Caudate nucleus (tissue), 63 donors: ENCODE measurements at places on chromosomes 6 and 20.

GRCh38 chr6:75431379-75431778, 62.2 kb downstream of the FILIP1 start:
- DNase-seq = no peak

DNA sequence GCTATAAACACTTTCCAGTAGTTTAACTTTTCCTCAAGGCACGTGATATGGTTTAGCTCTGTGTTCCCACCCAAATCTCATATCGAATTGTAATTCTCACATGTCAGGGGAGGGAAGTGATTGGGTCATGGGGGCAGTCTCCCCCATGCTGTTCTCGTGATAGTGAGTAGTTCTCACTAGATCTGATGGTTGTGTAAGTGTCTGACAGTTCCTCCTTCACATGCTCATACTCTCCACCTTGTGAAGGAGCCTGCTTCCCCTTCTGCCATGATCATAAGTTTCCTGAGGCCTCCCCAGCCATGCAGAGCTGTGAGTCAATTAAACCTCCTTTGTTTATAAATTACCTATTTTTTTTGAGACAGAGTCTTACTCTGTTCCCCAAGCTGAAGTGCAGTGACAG, 127.9 kb downstream of the DTNBP1 start:
- no peak for DNase-seq

DNA sequence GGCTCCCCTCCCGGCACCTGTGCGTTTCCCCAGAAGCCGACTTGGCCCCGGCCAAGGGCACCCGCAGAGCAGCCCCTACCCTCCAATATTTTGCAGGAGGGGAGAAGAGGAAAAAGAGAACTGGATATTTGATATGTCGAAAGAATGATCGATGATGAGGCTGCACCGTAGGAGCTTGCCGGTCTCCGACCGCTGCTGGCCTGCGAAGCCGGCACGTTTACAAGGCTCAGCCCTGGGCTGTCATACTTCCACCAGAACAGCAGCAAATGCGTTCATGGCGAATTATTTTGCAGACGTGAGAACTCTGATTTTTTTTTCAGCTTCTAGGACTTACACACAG, 296.7 kb downstream of the TFAP2C start:
- DNase-seq = no peak

GRCh38 chr6:111666847-111667246, 61.2 kb upstream of the TRAF3IP2 start:
- no peak for DNase-seq

DNA sequence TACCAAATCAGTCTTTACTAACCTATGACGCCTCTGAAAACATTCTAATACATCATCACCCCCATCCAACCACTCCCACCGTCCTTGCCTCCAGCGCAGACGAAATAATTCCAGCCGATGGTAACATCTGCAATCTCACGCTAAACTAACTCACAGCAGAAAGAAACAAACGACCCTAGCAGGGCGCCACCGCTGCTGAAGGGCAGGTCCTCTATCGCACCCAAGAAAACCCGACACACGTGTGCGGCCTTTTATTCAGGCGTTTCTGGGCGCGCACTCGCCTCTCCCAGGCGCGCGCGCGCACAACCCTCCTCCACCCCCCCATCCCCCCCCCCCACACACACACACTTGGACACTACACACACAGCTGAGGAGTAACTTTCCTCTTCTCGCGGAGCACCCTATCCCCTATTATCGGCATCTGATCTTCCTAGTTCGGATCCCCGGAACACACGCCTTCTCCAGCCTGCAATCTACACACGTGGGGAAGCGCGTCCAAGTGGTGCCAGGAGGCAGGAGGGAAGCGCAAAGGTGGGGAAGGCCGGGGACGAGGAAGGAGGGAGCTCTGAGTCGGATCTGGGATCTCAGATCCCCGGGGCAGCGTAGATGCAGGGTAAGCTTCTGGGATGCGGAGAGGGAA, 1.4 kb downstream of the GFOD1 start:
- DNase-seq = no peak

- no peak for DNase-seq
Measured at GRCh38 chr6:85677234-85677956, 34.7 kb upstream of the SYNCRIP start.

DNA sequence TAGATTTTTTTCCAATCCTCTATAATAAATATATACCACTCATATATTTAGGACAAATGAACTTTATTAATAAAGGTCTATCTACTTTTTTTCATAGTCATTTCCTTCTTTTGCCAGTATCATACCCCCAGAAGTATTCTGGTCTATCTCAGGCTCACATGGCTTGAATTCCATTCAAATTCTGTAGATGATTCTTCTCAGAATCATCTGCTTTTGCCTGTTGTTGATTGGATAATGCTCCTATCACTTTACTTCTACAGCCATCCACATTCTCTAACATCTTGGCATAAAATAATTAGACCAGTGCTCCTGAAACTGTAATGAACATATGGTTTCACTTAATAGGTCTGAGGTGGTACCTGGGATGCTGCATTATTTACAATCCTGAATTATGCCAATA, 121.2 kb downstream of the GFRAL start:
- DNase-seq = no peak

DNA sequence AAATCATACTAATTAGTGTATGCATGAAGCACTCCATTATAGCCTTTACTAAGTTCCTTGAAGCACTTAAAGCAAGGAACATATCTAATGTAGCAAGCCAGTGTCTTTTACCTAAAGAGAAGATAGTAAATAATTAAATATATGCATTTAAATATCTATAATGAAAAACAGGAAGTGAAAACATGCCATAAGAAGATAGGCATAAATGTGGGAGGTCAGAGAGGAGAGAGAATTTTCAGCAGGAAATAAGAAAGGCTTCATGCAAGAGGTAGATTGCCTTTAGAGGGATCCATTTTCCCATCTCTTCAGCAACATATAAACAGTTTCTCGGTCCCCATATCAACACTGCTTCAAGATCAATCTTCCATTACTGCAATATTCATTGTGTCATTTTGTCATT, 599.8 kb downstream of the FRK start:
- no peak for DNase-seq

DNA sequence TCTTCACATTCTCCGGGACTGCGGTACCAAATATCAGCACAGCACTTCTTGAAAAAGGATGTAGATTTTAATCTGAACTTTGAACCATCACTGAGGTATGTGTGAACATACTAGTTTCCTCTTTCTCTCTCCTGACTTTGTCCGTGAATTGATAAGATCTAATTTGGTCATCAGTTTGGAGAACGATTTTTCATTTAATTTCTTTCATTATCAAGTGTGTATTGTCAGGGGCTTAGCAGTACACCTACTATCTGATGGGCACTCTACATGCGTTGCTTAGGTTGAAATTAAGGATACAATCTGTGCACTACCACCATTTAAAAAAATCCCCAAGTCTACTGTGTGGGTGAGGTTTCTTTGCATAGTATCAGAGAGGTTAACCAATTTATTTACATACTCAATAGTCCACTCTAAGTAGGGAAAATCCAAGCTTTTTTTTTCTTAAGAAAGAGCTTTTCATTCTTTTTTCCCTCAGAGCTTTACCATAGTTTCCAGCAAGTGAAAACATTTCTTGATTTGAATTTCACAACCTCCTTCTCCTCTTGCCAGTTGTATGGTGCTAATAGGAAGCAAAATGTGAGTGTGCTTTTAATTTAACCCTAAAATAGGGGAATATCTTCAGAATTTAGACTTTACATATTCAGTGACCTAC, 105.4 kb upstream of the ESR1 start:
- no peak for DNase-seq

DNA sequence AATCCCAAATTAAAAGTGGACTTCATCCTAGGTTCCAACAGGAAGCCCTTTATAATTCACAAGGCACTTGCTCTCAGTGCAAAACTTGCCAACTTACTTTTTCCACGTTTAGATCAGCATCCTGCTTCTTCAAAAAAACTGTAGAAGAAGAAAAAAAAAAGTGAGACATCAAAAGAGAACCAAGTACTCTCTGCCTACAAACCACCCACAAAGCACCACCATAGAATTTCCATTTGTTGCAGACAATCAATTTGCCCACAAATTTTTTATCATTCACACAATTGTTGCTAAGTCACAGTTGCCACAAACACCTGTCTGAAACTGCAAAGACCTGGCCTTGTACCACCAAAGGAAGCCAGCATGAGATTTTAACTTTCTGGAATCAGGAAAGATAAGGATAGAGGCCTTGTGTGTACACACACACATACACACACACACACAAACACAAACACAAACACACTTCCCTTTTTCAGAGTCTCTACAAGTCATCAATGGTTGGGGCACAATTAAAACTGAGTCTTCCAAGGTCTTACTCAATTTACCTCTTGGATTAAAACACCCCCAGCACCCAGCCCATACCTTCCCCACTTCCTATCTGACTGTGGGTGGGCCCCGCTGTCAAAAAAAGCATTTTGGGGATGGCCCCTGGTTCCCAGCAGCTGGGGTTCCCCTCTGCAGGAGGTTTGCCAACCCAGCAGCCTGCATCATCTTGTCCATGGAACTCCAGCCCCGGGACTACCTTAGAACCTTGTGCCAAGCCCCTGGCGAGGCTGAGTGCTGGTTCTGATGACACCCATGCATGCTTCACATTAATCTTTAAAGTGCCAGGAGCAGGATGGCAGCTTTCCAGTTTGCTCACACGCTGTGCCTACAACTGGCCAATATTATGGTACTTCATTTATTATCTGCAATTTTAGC, 26.5 kb downstream of the FYN start:
- no peak for DNase-seq

GRCh38 chr6:89596056-89596455, 42.5 kb downstream of the LYRM2 start:
- DNase-seq = no peak

GRCh38 chr6:16243664-16244063, 5.3 kb downstream of the GMPR start:
- DNase-seq = no peak

DNA sequence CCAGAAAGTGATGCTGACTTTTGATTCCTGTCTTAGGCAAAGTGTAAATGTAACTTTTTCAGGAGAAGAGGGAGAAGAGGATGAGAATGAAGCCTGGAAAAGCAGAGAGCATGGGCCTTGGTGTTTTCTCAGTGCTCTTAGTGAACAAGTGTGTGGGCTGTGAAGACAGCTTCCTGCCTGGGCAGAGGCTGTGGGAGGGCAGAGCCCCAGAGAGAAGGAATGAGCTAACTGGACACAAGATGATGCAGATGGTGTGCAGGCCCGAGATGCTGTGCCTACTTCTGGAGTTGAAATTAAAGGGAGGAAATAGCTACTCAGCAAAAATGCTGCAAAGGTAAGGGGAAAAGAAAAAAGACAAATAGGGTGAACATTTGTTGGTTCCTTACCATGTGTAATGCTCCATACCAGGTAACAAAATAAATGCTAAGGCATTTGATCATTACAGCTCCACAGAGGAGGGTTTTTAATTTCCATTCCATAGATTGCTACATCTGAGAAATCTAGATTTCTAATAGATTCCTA, 87.0 kb upstream of the CEP162 start:
- no peak for DNase-seq

GRCh38 chr6:35492974-35493284, 4.0 kb downstream of the TEAD3 start:
- no peak for DNase-seq

GRCh38 chr6:136249336-136249735, 775 bp downstream of the MTFR2 start:
- no peak for DNase-seq

DNA sequence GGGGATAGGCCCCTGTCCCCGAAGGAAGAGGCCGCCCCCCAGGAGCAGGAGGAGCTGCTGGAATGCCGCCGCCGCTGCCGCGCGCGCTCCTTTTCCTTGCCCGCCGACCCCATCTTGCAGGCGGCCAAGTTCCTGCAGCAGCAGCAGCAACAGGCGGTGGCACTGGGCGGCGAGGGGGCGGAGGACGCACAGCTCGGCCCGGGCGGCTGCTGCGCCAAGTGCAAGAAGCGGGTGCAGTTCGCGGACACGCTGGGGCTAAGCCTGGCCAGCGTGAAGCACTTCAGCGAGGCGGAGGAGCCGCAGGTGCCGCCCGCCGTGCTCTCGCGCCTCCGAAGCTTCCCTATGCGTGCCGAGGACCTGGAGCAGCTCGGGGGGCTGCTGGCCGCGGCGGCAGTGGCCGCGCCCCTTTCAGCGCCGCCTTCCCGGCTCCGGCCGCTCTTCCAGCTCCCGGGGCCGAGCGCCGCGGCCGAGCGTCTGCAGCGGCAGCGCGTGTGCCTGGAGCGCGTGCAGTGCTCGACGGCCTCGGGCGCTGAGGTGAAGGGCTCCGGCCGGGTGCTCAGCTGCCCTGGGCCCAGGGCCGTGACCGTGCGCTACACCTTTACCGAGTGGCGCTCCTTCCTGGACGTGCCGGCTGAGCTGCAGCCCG, 630 bp downstream of the PPP1R3G start:
- DNase-seq = peak; percentile 15

- DNase-seq = no peak
Measured at GRCh38 chr6:157454762-157455714, 74.0 kb downstream of the ZDHHC14 start.

- no peak for DNase-seq
Measured at GRCh38 chr20:47099825-47100441, 205.3 kb downstream of the EYA2 start.

DNA sequence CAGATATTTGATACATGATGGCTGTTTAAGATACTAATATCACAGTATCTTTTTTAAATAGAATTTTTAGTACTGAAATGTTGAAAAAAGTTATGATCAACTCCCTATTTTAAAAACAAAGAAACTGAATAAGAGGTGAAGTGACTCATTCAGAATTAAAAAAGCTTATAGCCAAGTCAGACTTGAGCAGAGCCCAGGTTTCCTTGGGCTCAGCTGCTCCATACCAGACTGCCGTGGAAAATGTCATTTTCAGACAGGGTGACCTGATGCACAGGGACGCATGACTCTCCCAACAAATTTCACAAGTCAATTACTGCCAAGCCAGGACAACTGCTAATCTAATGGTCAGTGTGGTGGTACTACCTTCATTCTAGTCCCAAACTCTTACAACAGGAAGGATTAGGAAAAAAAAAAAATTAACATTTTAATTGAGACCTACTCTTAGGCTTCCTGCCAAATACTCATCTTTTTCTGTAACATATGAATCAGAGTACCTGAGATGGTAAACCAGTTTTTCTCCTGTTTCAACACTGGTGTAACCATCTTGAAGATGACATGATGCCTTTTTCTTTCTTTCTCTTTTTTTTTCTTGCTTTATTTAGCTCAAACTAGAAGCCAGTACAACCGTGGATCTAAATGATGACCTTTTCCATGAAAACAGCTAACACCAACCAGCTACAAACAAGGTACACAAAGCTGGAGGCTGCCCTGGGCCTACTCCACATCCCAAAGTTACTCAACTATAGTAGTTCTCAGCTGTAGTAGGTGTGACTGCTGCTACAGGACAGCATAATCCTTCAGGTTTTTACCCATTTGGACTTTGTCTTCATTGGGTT, 30.5 kb downstream of the SLC22A23 start:
- DNase-seq = no peak
